ENCODE measurements at places on chromosomes 6 and 20.

GRCh38 chr20:18734525-18735189, 78.9 kb upstream of the SCP2D1 start:
- no peak for DNase-seq

GRCh38 chr6:55734256-55734655, 141.1 kb downstream of the BMP5 start:
- no peak for DNase-seq

- no peak for DNase-seq
These were observed 440.4 kb downstream of the EPM2A start for GRCh38 chr6:145294942-145295341.

DNA sequence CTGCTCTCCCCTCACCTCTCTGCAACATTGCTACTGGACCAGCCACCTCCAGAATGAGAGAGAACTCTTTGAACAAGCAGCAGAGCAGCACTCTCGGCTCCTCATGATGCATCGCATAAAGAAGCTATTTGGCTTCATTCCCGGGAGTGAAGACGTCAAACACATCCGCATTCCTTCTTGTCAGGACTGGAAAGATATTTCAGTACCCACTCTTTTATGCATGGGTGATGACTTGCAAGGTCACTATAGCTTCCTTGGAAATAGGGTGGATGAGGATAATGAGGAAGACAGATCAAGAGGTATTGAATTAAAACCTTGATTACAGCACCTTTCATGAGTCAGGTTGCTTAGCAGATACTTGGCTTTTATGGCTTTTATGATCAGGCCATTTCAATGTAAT, 4.3 kb downstream of the CALHM4 start:
- peak; percentile 95 for DNase-seq

- DNase-seq, result no peak
These were observed 278.8 kb upstream of the JARID2 start for GRCh38 chr6:14966906-14967711.

DNA sequence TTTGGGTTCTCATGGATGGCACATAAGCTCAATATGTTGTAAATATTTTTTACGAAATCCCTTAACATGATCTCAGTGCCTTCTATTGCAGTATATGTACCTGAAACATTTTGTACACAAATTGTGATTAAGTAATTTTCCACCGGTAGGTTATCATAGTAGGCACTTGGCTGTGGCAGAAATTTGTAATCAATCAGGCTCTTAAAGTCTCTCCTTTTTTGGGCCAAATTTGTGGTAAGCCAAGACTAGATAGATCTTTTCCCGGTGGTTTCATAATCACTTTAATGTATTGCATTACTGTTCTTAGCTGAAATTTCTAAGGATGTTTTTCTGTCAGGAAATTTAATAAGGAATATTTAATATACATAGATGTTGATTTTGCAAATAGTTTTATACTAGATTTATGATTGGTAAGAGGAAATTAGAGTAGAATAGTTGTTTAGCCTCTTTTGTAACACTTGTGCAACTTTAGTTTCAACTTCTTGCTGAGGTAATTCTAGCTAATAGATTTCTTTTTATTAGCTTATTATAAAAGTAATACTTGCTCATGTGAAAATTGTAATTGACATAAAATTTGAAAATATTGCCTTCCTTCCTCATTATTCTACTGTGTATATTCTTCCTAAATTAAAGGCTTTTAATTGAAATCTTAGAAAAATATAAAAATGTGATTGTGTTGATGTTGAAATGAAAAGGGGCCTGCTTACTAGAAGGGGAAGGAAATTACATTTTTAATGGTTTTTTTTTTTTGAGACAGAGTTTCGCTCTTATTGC, 3.2 kb downstream of the PCMT1 start:
- DNase-seq, result no peak

GRCh38 chr6:138925806-138926205, 62.2 kb downstream of the REPS1 start:
- no peak for DNase-seq

Measured in fibroblast of skin of left quadriceps (primary cell).